ENCODE measurements at places on chromosomes 16 and 17.
A peak's percentile ranks its signal among the peaks of the same experiment; 100 is the strongest.

DNA sequence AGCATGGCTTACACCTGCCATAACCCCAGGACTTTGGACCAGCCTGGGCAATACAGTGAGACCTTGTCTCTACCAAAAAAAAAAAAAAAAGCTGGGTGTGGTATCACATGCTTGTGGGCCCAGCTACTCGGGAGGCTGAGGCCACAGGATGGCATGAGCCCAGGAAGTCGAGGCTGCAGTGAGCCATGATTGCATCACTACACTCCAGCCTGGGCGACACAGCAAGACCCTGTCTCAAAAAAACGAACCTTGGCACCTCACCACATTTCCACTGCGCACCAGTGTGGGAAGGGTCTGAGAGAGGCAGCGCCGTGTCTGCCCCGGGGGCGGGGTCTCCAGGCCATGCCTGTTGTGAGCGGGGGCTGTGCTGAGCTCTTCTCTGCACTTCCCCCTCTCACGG, 6.3 kb downstream of the ACSF3 start:
- no peak for DNase-seq

GRCh38 chr17:33460781-33461450, 167.8 kb upstream of the ASIC2 start:
- no peak for DNase-seq

DNA sequence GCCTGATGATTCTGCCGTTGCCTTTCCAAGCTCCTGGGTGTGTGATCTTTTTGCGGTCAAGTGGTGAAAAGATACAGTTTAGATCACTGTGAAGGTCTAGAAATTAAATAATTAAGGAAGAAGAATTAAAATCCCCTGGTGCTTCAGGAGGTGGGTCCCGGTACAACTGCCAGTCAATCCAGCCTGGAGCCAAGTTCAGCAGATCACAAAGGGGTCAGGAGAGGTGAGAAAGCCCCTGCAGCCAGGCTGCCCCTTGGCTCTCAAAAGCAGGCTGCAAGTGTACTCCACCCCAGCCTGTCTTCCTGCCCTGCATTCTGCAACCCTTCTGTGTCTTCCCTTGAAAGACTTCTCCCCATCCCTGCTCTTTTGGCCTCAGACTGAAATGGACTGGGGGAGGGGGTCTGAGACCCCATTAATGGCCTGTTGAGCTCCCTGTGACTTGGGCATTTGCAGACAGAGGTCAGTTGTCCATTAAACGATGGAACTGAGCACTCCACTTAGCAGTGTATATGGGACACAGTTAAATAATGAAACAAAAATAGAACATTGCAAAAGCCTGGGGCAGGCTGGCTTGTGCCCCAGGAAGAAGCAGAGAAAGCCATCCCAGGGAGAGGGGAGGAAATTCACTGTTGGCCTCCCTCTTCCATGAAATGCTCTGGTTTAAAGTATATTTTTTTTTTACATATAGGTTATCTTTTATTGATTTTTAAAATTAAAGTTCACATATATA, 15.1 kb downstream of the CACNG5 start:
- no peak for DNase-seq

DNA sequence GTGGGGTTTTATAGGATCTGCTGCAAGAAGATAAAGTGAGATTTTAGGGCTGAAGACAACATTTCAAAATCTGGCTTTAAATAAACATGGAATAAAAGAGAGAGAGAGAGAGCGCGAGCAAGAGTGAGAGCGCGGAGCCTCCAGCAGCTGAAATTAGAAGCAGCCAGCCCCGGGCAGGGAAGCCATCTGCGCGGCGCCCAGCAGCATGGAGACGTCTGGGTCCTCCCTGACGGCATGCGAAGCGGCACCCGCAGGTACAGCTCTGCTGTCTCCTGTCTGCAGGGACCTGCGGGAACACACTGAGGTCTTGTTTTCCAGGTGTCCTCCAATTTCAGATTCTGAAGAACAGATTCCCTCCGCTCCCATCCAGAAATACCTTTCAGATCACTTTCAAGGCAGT, 7.9 kb upstream of the BAIAP2 start:
- DNase-seq, result no peak

DNA sequence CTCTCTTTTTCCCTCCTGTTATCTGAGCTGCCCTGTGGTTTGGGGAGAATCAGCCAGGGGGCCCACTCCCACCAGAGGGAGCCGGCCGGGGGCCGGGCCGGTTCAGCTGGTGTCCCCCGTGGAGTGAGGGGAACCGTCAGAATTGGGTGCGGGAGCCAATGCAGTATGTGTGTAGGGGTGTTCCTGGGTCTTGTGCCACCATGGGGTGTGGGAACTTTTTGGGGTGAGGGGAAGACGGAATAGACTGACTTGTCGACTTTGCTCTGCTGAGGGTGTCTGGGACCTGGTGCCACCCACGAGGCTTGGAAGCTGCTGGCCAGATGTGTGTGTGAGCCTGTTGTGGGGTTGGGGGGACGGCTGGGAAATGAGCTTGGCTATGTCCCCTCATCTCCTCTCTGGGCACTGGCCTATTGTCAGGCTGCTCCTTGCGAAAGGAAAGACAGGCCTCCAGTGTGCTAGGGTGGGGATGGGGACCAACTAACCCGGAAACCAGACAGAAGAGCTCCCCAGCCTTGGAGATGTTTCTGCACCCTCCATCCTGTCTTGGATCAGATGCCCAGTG, 9.9 kb downstream of the RARA start:
- no peak for DNase-seq

- no peak for DNase-seq
Observed at GRCh38 chr17:4072487-4073157, 70.2 kb downstream of the ZZEF1 start.

DNA sequence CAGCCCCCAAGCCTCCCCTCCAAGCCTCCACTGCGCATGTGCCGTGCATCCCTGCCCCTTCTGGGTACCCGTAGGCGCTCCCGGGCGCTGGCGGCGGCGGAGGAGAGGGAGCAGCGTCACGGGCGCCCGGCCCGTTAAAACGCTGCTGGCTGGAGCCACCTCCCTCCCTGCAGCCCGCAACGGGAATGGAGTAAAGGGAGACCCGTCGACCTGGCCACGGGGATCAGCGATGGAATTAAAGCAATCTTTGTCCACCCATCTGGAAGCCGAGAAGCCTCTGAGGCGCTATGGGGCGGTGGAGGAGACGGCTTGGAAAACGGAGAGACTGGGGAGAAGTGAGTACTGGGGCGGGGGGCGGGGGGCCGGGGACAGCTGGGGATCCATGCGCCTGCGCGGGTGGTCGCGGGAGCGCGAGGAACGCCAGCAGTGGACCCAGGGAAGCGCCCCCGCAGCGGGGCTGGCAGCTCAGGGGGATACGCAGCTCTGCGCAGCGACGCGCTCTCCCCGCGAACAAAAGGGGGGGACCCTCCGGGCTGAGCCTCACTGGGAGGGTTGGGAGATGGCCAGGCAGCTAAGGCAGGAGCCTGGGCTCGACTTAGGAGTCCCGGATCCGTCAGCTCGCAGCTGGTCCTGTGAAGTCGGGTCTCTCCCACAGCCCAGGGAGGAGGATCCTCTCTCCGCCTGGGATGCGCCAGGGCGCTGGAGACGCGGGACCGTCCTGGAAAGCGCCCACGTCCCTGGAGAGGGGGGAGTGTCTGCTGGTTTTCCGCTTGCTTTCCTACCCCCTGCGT, at the start of gene BMERB1:
TSS of gene BMERB1 (plus strand) at position 164 of the 791 bp plus-strand sequence. CDS start at position 230, 66 bp downstream.
- DNase-seq, result peak; percentile 25

- DNase-seq, result no peak
Observed at GRCh38 chr16:71499775-71500364, 10.7 kb upstream of the ZNF19 start.

DNA sequence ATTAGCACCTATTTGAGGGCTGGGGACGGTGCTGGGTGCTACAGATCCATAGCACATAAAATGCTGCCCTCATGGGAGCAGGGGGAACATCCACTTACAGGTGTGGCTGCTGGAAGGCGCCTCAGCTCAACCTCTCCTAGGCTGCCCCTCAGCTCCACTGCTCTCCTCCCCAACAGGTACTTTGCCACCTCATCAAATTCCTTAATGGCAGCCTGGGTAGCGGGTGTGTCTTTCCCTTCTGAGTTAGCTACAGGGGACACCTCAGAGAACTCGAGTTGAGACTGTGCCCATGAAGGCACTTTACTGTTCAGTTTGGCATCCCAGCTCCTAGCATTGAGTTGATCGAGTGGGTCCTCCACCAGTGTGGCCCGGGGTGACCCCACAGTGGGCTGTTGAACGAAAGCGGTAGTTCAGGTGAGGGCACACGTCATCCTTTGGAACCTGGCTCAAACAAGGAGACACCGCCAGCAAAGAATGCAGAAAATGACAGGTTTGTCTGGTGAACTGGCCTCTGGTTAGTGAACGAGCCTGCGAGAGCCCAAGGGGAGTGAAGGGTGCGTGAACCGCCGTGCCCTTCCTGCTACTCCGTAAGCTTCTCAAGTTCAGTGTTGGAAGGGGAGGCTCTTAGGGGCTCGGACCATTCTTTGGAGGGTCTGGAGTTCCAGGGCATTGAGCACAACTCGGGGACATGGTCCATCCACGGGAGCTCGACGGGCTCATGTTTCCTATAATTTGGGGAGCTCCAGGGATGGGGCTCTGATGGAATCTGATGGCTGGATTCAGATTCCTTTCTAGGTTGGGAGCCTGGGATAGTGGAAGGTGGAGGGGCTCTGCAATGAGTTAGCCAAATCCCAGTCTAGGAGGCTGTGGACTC, 3.5 kb upstream of the CMIP start:
- DNase-seq, result no peak

DNA sequence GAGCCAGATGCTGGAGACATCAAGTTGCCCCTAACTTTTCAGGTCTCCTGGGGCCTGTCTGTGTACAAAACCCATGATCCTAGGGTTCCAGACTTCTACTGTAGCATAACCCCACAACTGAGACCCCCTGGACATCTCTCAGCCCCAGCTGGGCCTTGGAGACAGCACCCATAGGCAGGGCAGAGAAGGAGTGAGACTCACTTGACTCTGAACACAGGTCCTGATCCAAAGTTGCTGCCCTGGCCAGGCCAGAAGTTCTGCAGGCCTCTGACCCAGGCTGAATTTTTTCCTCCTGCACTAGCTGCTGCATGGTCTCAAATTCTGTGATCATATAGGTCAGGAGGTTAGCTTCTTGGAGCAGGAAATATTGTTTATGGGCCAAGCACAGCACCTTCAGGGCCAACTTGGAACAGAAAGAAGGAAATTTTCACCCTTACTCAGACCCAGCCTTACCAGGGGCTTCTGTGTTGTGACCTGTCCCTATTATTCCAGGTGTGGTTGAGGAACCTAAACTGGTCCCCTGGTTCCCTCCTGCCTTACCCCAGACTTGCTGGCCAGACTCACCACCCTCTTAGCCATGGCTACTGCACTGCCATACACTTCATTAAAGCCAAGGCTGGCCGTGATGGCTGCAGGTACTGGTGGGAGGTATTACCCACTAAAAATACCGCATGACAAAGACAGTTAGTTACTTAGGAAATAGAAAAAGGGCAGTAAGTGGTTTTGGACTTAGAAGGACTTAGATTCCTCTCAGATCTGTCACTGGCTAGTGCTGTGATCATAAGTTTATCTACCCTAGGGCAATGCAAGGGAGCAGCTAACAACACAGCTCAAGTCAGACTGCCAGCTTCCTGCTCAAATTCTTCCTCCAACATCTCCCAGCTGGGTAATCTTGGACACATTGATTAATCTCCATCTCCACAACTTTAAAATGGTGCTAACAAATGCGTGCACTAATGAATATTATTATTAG, 2180.1 kb downstream of the TP53TG3F start:
- DNase-seq, result no peak

DNA sequence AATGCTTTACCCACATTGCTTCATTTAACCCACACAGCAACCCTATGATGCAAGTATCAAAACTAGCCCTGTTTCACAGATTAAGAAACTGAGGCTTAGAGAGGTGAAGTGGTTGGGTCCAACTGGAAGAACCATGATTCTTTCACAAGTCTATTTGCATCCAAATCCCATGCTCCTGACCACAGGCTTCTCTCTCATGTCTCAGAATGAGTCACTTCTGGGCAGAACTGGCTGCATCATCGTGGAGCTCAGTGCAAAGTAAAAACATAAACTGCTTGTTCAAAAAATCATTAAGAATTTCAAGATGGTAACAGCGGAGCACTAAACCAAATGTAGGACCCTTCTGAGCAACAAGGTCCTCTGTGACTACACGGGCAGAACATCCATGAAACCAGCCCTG, 20.2 kb upstream of the CES1 start:
- DNase-seq, result no peak

DNA sequence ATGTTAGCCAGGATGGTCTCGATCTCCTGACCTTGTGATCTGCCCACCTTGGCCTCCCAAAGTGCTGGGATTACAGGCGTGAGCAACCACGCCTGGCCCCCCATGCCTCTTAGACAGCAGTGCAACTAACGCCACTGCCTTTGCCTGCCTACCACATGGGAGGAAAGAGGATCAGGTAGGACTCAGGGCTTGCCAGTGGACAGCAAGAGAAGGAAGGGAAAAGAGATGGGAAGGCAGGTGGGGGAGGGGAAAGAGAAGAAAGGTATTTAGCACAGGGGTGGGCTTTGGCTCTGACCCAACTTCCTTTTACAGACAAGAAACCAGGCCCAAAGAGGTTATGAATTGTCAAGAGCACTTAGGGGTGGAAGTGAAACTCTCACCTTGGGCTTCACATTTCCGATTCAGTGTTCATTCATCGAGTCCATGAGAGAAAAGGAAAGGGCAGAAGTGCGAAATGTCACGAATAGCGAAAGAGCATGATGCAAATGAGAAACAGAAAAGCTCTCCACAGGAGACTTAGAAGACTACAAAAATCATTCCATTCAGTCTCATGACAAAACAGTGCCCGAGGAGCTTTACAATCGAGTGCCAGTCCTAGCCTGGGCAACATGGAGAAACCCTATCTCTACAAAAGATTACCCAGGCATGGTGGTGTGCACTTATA, 36.4 kb downstream of the CDK5R1 start:
- DNase-seq, result no peak

DNA sequence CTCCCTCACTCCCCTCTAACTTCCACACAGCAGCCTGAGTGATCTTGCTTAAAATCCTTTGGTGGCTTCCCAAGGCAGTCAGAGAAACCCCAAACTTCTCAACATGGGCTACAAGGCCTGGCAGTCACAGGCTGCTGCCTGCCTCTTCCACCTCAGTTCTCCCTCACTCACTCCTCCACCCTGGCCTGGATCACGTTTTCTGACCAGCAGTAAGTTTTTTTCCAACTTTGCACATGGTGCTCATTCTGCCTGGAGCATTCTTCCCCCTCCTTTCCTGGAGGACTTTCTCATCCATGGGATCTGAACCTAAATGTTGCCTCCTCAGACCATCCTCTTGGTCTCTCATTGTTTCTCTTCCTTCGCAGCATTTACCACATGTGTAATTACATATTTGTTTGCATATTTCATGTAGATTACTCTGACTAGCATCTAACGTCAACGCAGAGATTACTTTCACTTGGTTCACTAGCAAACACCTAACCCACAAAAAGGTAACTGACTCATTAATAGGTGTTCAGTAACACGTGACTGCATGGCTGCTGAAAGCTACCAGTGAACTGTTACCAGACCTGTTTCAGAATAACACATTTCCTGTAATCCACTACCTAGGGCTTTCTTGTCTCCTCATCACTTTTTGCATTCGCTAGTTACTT, 17.1 kb downstream of the GNA13 start:
- DNase-seq, result no peak

GRCh38 chr16:84741340-84741830, 41.6 kb downstream of the USP10 start:
- DNase-seq, result no peak

- no peak for DNase-seq
Observed at GRCh38 chr17:45852535-45853297, 8.0 kb downstream of the SPPL2C start.
